Activated T-helper 17 cell treated with anti-CD3 and anti-CD28 coated beads, Interleukin-2, amount 50 U/mL, for 72 hours (primary cell): ENCODE measurements at places on chromosomes 1 and 21. TPM values are rescaled to one million over a fixed set of nuclear protein-coding genes. Genes with fewer than 3 reads are reported as not detected.

DNA sequence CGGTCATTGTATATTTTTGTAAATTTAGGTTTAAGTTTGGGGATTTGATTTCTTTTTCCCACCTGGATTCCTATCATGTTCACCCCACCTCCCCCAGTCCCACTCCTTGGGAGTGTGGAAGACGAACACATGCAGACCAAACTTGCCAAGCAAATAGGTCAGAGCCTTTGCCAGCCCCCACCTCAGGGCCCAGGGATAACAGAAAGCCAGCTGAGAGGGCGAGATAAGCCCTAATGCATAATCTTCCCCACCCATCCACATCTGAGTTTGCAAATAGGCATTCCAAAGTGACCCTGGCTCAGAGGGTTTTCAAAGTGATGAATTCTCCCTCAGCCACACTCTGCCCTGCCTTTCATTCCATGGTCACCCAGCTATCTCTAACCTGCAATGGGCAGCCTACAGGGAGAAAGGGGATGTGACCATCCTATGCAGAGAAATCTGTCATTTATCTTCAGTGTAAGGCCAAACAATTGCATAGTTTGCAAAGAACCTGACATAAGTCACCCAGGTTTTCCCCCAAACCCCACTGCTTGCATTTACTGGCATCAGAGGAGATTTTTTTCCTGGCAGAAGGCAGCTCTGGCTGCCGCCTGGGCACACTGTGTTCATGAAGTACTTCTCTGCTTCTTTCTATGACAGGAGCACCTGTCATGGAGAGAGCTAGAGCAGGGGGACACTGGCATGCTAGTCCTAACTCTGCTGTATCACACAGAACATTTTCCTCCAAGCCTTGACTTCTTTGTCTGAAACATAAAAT is 69.0 kb upstream of the NFIA start:
- no peak for ATAC-seq

- no peak for ATAC-seq
Measured at GRCh38 chr1:170133766-170134495, 11.8 kb upstream of the NTMT2 start.

- peak; percentile 11 for ATAC-seq
Measured at GRCh38 chr21:34979383-34979782, 69.7 kb downstream of the RUNX1 start.

- no peak for ATAC-seq
Measured at GRCh38 chr21:33510826-33511225, 19.3 kb upstream of the DNAJC28 start.

DNA sequence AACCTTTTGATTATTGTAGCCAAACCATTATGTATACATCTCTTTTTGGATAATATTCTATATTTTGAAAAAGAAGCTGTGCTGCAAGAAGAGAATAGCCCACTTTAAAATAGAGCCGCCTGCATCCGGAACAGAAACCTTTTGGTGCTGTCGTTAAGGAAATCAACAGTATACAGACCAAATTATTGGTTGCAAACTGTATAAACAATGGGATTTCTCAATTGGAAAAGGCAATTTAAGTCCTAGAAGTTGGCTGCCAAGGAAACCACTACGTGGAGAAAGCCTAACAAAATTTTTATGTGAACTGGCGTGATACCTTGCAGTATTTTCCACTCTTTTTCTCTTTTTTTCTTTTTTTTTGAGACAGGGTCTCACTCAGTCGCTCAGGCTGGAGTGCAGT is 25.8 kb downstream of the DESI2 start:
- ATAC-seq = no peak

The PGBD5 gene
- total RNA-seq = not detected

The SPATA45 gene
- not detected for total RNA-seq
